ENCODE measurements at places on chromosomes 2 and 18.

DNA sequence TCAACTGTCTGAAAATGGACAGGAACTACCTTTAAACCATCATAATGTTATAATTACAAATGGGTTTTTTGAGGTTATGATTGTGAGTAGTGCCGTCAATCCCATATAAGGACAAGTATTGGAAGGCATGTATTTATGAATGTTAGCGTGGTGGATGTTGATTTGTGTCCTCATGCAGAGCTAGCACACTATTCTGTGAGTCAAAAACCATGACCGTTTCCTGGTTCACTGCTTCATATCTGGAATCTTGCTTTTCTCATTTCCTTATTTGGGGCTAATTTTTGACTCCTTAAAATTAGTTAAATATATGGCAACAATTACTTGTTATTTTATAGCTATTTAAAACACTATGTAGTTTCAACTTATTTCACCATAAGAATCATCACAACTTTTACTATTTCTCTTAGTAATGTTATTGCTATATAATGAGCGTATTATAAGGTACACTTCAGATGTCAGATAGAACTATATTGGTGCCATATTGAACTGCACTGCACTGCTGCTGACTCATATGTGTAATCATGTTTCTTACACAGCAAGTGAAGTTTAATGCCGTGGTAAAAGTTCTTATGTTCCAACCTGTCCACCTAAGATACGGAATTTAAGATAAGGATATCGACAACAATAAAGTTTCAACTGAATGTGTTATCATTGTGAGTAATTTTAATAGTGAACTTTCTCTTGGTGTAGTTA, 192.8 kb downstream of the PTGR3 start:
- DNase-seq, result peak; percentile 70

GRCh38 chr2:233474308-233475160, 92.0 kb downstream of the USP40 start:
- DNase-seq, result no peak

DNA sequence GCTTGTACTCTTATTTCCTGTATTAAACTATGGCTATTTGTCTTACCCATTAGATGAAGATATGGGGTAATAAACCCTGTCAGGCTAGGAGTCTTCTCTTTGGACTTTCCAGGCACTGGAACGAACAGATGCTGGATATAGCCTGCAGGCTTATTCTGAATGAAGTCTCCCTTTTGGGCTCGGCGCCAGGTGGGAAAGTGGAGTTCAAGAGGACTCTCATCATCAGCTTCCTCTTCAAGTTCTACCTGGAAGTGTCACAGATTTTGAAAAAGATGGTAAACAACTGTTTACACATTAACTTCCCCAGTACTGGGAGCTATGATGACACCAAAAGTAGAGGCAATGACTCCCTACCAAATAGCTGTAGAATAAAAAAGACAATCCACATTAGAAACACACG, 27.9 kb downstream of the AOX1 start:
- DNase-seq, result no peak

DNA sequence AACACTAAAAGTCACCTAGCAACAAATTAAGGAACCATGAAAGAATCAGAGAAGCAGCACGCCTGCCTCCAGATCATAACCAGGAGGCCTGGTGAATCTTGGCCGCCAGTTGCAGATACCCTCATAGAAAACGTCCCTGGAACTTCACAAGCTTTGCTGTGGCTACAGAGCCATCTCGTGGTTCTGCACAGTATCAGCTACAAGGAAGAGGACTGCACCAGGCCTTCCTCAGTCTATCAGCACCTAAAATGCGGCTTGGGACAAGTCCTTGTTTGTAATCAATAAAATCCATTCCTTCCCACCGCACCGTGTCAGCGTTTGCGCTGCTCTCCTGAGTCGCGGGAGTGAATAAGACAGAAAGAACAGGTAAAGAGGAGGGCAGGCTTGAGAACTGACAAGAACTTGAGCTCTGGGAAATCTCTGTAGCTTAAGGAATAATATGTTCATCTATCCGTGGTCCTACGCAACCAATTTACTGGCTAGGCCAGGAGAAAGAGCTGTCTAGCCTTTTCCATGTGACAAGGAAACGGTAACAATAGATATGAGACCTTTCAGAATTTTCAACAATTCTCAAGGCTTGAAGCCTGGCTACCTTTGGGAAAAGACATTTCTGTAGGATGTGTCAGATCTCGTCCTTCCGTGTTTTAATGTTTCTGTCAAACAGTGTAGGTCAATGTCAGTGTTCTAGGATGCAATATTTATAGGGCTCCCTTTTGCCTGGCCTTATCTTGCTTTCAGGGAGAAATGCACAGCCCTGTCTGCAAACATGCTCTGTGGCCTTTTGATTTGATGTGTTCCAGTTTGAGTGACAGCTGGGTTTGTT, 128.5 kb upstream of the RAB12 start:
- no peak for DNase-seq

DNA sequence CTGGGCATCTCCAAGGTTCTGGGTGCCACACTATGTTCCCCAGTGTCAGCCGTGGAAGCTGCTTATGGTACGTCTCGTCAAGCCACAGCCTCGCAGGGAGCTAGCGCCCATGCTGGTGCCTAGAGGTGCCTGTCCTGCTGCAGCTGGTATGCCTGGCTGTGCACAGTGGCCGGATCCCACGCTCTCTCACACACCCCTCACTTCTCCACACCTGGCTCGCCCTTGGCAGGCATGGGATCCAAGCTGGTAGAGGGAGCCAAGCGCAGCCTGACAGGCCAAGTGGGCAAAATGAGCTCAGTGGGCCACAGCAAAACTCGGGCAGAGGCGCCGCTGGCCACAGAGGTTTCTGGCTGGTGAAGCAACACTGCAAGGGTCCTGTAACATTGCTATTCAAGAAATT, 156.1 kb upstream of the RBMS1 start:
- no peak for DNase-seq

GRCh38 chr18:45332871-45333270, 282.4 kb upstream of the SLC14A2 start:
- DNase-seq, result no peak

DNA sequence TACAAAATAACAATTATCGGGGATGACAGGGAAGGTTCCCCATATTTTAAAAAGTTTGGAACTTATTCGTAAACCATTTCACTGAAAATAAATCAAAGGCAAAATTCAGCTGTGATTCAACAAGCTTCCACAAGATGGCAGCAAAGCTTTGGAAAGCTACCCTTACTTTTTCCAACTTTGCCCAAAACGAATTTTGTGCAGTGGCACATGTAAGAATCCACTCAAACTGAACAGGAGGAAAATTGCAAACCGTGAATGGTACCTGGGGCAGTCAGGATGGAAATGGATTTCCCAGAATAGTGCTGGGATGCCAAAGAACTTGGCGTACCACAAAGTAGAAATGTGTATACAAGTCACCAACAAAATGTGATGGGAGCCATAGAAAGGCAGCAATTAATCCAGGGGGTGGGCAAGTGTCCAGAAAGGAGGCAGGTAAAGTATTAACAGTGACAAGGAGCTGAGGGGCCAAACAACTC, 10.7 kb downstream of the RPL31 start:
- no peak for DNase-seq

DNA sequence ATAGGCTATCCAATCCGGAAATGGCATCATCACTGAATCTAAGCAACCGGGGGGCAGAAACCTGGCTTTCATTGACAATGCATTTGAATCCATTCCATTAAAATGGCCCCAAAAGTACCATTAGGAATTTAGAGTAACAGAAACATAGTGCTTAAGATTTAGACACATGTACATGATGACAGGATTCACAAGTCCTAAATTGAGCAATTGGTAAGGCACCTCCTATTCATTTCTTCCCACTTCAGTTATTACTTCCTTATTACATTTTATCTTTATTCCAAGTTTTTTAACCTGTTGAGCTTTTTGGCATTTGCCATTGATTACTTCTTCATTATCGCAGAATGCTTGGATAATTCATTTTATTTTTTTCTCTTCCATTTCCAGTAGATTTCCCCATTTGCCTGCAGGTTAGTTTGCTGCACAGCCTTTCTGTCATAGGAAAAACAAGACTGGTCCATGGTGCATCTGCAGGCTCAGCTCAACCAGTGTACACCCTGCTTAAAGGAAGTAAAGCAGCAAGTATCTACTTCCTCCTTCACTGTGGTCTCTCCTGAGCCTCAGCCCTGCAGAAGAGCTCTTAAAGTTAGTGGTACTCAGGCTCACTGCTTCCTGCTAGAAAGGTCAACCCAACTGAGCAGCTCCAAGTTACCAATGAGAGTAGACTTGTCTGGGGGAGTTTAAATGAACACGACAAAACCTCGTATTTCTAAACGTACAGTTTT, 89.2 kb downstream of the DOCK10 start:
- peak; percentile 79 for DNase-seq

DNA sequence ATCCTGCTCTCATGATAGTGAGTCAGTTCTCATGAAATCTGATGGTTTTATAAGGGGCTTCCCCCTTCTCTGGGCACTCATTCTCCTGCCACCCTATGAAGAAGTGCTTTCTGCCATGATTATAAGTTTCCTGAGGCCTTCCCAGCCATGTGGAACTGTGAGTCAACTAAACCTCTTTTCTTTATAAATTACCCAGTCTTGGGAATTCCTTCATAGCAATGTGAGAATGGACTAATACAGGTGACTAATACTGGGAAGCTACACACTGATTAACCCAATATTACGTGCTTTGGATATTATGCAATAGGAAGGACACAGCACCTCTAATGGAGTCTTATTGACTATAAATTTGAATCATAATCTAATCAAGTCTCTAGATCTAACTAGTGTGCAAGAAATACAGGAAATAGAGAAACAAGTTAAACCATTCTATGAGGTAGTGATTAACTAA, 107.2 kb upstream of the ETAA1 start:
- no peak for DNase-seq

Measured in GM12864 (cell line).